Gastroesophageal sphincter (tissue), 4 donors: ENCODE measurements at places on chromosomes 4 and X.

DNA sequence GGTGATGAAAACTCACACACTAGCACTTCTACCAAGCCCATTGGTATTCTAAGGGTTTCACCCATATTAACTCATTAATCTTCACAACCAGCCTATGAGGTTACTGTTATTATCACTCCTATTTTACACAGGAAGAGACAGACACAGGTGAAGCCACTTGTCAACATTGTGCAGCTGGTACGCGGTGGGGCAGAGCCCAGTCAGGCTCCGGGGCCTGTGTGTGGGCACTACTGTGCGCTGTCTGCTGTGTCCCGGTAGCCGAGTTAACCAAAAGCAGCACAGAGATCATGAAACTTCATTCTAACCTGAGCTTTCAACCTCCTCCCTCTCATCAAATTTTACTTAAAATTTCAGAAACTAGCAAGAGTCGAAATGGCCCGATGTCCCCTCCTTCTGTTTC lies 111.3 kb downstream of the PHKA2 start:
- ATAC-seq, result no peak

- ATAC-seq, result no peak
Observed at GRCh38 chr4:35643661-35644060, 600.7 kb downstream of the ARAP2 start.

DNA sequence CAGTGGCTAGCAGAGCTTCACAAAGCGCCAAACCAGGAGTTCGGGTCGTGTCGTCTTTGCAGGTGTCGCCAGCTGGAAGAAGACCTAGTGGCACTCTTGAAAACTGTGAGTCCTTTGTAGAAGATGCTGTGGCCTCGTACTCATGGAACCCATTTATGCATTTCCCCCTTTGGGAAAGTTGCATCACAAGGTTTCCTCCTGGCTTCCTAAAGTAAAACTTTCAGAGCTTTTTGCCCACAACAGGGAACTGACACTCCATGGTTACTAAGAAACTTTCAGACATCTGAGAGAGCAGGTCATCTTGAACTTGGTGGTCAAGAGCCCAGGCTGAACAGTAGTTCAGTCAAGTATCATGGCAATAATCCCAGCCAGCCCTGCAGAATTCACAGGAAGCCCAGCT lies 15.9 kb upstream of the NOCT start:
- no peak for ATAC-seq

- no peak for ATAC-seq
Observed at GRCh38 chr4:55365345-55365728, 19.3 kb downstream of the SRD5A3 start.

DNA sequence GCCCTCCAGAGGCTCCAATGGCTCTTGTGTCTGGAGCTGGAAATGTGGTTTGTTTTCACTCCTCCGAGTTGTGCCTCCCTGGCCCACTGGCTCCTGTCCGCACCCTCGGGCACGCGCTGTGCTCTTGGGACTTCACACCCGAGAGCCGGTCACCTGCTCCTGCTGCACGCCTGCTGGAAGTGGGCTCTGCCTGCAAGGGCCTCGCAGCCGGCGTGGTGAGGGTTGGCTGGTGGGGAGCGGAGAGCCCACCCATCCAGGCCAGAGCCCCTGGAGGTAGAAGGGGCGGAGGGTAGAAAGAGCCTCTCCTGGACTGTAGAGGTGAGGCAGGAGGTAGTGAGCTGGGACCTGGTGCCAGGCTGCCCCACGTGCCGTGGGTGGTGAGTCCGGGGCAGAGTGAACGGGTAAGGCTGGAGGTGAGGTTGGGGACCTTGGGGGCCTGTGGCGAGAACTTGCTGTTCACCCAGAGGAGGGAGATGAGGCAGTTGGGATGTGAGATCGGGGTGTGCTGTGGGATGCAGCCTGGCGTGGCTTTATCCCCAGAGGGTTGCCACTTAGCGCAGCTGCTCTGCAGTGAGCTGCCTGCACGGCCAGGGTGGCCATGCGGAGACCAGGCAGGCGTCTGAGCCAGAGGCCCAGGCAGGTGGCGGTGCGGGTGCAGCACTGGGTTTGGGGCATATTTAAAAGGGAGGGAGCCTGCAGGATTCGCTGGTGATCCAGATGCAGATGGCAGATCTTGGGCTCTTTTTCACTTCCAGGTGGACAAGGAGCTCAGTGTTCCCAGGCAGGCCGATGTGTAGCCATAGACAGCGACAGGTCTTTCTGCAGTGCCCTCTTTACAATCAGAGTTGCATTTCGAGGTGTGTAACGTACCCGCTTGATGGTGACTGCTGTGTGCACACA lies 48.8 kb downstream of the PCGF3 start:
- ATAC-seq, result no peak

GRCh38 chr4:169677150-169677748 lies 56.9 kb downstream of the CLCN3 start:
- no peak for ATAC-seq

DNA sequence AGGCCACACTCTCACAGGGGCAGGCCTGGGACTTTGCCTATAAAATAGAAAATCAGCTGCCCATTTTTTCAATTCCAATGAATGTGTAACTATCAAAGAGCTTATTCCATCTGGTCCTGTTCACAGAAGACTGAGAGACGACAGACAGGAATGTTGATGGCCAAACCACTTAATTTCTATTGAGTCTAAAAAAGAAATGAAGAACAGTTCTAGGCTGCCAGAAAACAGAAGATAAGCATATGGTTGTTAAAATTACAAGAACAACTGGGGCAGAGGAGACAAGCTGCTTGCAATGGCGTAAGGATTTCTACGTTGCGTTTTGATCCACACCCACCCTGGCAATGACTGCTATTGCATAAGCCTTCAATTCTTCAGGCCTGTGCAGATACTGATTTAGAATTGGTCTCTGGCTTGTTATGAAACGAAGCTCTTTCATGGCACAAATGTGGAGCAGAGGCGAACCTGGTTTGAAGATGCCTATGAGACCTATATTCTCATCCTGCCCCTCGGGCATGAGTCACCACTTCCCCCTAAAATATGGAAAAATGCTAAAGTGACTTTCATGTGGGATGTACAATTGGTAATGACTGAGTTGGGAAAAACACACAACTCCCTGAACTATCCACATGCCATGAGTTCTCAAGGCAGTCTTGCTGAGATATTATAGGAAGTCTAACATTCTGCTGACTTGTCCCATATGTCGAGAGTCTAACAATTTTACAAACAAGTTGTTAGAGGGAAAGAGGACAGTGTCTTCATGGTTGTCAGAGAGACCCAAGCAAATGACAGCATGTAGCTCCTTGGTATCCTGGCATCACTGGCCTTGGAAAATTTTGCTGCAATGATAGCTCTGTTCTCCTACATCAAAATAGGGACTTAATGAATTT lies 37.9 kb upstream of the SORBS2 start:
- peak; percentile 77 for ATAC-seq
